ENCODE measurements at places on chromosomes 12 and 14. TPM values are rescaled to one million over a fixed set of nuclear protein-coding genes. Genes with fewer than 3 reads are reported as not detected.

Gene CCDC184
- under 0.01 TPM for total RNA-seq

Gene TSPAN11
- total RNA-seq, result 10.0 TPM

Gene L3HYPDH
- total RNA-seq, result 44.5 TPM

Gene SVOP
- not detected for total RNA-seq

Gene AVPR1A
- not detected for total RNA-seq

Gene RPL6
- total RNA-seq, result 918 TPM

Gene ALX1
- total RNA-seq, result not detected

Gene LTB4R
- 1.8 TPM for total RNA-seq

Gene RERG
- not detected for total RNA-seq

Gene KLHL42
- 42.0 TPM for total RNA-seq

Gene GPR135
- total RNA-seq, result 5.1 TPM

Gene E2F7
- 16.5 TPM for total RNA-seq

Gene NPAS3
- 0.72 TPM for total RNA-seq

Gene SLC25A21
- total RNA-seq, result 0.29 TPM

Gene P2RX7
- total RNA-seq, result 4.0 TPM

Gene PLEKHG7
- not detected for total RNA-seq

Gene SYNDIG1L
- total RNA-seq, result not detected

Gene TCL1B
- total RNA-seq, result not detected

Gene MMP14
- 580 TPM for total RNA-seq

Gene ATL1
- total RNA-seq, result 6.5 TPM

Gene PLEKHD1
- total RNA-seq, result under 0.01 TPM

Gene CD4
- total RNA-seq, result 15.0 TPM

Gene SLCO1C1
- not detected for total RNA-seq

Measured in osteoblast (primary cell).